Activated CD4-positive, alpha-beta T cell treated with anti-CD3 and anti-CD28 coated beads for 1 hour (primary cell): ENCODE measurements at places on chromosomes 11 and 22.

DNA sequence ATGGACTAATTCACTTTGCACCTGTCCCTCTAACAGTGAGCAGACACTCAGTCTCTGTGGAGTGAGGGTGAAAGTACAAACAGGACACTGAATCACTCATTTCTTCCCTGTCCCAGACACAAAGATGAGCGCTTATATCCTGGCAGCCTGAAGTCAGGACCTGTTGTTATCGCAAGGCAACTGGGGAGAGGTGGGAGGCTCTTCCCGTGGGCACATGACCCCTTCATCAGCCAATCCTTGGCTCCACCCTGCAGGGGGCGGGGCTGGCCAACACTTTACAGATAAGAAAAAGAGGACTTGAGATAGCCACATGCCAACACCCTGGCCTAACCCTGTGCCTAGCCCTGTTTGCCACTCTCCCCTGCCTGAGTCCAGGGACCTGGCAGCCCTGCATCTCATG lies 29.5 kb upstream of the TESMIN start:
- no peak for DNase-seq

DNA sequence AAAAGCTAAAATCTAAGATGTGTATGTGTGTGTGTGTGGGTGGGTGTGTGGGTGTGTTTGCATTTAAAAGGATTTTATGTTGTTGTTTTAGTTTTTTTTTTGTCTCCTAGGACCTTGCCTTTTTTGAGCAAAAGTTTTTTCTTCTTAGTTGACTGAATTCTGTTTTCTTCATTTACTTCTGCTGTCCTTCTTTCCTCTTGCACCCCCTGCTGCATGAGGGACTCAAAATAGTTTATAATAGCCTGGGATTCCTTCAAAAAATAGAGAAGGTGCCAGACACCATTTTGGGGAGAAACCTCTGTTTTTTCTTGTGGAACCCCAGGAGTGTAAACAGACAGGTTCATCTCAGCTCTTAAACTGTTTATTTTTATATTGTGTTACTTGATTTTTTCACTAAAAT lies 817.7 kb downstream of the TBC1D22A start:
- DNase-seq: no peak

DNA sequence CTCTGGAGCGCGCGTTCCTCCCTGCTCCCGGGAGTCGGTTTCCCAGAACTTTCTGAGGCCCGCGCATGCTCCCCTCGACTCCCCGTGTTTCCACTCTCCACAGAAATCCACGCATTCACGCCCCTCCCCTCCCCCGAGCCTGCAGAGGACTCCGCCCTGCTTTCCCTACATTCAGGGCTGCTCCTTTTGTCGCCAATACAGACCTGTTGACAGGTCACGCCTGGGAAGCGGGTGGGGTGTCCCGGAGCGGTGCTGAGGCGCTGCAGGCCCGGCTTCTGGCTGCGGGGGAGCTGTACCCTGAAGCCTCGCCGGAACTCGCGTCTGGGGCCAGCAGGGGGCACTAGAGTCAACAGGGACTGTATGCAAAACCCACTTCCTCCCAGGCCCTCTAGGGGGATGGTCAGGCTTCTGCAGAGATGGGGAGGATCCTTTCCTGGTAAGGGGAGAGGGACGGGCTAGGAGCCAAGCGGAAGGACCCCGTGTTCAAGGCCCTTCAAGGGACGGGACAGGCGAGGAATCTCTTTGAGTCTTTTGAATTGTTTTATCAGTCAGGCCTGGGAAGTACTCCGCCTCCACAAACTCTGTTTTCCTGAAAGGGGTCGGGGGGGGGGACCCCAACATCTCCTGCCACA lies at the start of gene PRAME:
PRAME (minus strand) TSS at position 294 of the 632 bp plus-strand sequence. CDS start 2,433 bp downstream, outside the sequence.
- peak; percentile 32 for DNase-seq

DNA sequence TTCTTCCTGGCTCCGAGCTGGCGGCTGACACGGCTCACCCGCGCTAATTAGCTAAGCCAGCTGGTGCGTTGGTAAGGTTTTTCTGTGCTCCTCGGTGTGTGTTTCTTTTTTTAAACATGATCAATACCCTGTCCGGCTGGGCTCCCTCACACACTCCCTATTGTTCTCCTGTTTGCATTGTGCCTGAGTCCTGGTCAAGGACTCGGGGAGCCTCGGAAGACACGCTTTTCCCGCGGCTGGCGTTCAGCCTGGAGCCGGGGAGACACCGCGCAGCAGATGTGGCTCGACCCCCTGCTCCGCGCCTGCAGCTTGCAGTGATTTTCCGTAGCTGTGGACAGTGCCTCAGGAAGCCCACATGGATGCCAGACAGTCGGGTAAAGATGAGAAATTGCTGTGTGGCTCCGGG lies 454.9 kb upstream of the CADM1 start:
- no peak for DNase-seq

DNA sequence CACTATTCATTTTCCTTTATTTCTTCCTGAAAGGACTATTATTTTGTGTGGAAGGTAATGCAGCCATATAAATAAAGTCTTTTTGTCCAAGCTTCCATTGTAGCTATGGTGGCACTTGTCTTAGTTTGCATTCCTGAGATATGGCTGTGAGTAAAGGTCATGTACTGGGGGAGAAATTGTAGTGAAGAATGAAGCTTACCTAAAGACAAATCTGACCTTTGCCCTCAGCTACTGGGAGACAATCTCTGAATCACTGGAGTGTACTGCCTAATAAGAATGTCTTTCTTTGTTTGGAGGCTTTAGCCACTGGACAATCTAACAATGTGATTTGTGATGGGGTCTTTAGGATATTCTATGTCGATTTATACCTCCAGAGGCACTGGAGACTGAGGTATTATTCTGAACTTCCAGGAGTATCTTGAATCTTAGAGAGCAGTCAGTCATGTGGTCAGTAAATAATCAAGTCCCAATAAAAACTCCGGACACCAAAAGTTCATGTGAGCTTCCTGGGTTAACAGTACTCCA lies 39.7 kb upstream of the OR5AK2 start:
- no peak for DNase-seq

DNA sequence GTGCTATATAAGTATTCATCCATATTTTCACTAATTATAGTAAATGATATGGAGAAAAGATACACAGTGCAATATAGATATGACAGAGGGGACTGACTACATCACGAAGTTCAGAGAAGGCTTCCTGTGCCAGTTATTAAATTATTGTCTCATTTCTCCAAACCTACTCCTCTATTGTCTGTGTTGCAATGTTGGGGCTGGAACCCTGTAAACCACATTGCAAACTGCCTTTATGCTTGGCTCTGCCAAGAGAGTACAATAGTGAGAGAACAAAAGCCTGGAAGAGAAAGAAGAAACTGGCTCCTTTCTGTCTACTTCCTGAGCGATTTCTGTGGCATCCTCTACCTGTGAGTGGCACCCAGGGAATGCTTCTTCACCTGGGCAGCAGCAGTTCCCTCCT lies 46.4 kb downstream of the ME3 start:
- DNase-seq: no peak

DNA sequence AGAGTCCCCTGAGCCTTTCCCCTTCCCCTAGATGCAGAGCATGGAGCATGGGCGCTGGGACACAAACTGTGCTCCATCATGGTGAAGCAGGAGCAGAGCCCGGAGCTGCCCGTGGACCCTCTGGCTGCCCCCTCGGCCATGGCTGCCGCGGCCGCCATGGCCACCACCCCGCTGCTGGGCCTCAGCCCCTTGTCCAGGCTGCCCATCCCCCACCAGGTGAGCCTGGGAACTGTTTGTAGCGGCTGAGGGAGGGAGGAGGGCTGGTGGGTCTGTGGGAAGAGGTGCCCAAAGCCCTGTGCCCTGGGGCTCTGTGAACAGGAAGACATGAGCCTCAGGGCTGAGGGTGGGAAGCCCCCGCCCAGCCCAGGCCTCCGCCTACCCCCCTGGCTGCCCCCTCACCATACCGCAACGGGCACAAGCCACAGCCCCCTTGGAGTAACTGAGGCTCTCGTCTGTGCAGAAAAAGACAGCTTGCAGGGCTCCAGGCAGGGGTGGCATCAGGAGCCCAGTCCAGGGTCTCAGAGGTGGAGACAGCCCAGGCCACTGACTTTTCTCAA lies 30.4 kb downstream of the CREB3L1 start:
- DNase-seq: no peak

DNA sequence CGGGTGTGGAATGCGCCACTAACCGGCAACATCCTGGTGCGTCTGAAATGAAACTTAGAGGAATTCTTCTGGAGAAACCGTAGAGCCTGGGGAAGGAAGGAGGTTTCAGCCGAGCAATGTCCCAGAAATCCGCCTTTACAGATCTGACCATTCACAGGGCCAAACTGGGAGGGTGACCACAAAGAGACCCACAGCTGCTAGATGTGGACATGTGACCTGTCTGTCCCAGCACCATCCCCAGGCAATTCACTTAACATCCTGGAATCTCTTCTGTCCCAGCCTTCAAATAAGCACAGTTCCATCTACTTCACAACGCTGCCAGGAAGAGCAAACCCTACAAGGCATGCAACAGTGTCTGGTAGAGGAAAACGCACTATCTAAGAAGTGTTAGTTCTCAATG lies 9.8 kb downstream of the MCAT start:
- DNase-seq: no peak

- no peak for DNase-seq
Observed at GRCh38 chr11:33291004-33291777, 34.0 kb downstream of the HIPK3 start.

- no peak for DNase-seq
Observed at GRCh38 chr11:131168839-131169713, 201.3 kb upstream of the NTM start.

DNA sequence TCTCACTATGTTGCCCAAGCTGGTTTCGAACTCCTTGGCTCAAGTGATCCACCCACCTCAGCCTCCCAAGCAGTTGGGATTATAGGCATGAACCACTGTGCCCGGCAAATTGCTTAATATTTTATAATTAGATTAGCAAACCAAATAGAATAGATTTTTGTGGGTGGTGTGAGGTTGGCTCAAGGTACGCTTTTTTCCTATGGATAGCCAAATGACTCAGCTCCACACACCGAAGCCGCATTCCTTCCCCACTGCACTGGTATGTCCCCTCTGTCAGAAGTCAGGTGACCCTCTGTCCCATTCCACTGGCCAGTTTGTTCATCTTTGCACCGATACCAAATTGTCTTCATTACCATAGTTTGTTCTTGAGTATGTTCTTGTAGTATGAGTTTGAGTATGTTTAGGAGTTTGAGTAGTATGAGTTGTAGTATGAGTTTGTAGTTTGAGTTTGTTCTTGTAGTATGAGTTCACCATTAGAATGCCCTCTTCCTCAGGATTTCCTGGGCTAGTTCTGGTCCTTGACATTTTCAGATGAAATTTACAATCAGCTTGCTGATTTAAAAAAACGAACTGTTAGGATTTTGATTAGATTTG lies 19.4 kb downstream of the SUSD2 start:
- DNase-seq: no peak

DNA sequence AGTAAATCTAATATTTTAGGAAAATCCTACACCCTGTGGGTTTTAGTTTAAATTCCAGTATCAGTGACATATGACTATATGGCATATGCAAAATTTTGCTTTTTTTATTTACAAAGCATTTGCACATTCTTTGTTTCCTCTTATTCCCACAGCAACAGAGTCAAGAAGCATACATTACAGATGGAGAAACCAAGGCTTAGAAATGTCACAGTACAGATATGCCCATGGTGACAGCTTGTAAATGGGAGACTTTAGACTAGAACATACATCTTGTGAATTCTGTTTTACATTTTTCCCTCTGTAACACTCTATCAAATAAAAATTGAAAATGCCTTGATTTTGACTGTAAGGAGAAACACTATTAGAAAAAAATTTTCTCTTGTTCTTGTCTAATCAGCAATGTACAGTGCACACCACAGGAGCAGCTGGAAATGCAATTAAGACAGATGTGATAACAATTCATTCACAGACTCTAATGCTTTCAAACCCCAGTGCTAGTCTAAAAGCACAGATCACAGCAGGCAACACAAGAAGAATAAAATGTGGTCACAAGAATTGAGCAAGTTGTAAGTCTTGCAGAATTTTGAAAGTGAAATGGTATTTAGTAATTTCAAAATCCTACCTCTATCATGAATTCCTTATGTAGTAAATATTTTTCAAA lies 375.9 kb downstream of the LUZP2 start:
- no peak for DNase-seq

DNA sequence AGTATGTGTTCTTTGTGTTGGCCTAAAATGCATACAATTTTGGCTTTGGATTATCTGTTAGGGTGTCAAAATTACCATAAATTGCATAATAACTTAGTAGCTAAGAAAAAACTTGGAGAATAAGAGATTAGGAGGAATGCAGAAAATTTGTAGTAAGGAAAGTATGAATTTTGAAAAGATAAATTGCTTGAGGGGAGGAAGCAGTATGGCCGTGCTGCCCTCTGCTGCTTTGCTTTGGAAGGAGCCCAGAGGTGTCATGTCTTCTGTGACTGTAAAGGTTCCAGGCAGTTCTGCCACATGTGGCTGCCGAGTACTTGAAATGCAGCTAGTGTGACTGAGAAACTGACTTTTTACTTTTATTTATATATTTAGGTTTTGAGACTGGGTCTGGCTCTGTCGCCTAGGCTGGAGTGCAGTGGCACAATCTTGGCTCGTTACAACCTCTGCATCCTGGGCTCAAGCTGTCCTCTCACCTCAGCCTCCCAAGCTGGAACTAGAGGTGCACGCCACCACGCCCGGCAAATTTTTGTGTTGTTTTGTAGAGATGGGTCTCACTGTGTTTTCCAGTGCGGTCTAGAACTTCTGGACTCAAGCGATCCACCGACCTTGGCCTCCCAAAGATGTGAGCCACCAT lies 1.8 kb downstream of the ADSL start:
- DNase-seq: peak; percentile 53

GRCh38 chr22:36968249-36968964 lies 50.8 kb downstream of the TST start:
- DNase-seq: no peak

GRCh38 chr11:46108751-46109150 lies 12.5 kb downstream of the PHF21A start:
- no peak for DNase-seq

- no peak for DNase-seq
Observed at GRCh38 chr11:63767565-63768236, 874 bp downstream of the ZFTA start.
